ENCODE measurements at places on chromosomes 3 and 15.

DNA sequence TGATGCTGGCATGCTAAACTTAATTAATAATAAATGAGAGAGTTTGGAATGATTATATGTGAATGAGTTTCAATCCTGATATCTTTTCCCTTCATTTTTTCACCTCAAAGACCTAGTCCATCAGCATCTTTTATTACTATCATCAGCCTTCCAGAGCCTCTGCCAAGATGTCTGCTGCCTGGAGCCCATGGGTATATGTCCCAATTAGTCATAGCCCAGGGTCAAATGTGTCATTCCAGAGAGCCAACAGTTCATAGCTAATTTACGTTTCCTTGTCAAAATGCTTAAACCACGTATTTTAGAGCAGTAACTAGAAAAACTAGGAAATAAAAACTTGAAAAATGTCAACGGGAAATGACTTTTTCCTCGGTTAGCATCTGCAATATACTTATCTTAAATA lies 457.9 kb downstream of the SI start:
- no peak for DNase-seq

DNA sequence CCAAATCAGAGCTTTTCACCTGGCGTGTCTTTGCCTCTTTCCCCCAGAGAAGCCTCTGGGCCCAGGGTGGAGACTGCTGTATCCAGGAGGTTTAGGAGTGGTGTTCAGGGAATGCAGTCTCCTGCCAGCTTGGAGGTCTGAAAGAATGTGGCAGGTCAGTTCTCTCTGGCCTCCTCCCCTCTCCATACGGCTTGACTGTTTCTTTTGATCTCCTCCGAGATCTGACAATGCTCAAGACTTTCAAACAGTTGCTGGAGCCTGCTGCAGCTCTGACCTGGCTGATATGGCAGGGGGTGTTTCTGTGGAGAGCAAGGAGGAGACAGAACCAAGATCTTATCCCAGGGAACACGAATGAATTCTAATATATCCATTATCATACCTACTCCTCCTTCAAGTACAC lies 24.7 kb upstream of the TM4SF4 start:
- no peak for DNase-seq

GRCh38 chr3:52694528-52695189 lies 8.8 kb downstream of the GNL3 start:
- DNase-seq = no peak

- DNase-seq = no peak
Measured at GRCh38 chr3:66655671-66656070, 154.8 kb upstream of the LRIG1 start.

- DNase-seq = no peak
Measured at GRCh38 chr3:137978328-137978727, 31.6 kb upstream of the CLDN18 start.

DNA sequence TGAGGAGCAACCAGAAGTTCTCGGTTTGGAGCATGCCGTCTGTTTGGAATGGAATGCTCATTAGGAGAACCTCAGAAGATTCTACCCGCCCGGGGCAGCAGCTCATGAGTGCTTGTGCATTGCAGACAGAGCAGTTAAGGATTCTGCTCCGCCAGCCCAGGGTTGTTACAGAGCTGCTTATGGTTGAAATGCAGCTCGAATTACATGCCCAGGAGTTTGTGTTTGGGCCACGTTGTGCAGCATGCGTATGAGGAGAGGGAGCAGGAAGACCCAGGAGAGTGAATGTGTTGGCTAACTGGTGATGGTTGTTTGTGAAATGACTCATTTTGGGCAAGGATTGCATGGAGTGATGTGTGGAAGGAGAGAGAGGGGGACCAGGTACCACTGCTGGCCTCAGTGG lies 9.0 kb downstream of the FGD5 start:
- no peak for DNase-seq

DNA sequence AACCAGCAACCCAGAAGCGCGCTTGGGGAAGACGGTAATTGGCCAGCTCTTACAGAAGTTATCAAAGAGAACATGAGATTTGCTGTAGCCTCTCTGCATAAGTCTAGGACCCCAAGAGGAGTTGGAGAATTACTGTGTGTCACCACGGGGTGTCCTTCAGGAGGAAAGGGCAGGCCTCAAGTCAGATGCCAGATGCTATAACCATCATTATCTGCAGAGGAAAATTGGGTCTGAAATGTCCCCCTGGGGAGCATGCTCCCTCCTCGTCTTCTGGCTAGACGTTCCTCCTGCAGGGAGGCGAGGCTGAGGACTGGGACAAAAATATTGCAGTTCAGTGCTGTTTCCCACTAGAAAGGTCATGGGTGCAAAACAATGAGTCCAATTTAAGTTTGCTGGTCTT lies 380.5 kb upstream of the CFAP20DC start:
- no peak for DNase-seq

DNA sequence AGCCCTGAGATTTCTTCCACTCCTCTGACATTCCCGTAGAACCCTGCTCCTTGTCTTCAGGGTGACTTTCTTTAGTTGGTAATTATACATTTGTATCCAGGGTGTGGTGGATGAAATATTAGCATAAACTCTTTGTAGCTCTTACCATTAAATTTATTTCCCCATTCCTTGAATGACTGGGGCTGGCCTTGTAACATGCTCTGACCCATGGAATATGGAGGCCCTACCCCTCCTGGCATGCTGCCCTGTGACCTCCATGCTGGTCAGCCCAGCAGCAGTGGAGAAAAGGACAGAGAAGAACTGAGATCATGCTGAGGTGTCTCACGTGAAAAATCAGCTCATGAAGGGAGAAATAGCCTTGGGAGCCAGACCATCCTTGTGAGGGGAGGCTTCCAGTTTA lies 96.1 kb upstream of the PROK2 start:
- DNase-seq = no peak

- DNase-seq = no peak
Measured at GRCh38 chr3:143237077-143237627, 117.6 kb downstream of the CHST2 start.

DNA sequence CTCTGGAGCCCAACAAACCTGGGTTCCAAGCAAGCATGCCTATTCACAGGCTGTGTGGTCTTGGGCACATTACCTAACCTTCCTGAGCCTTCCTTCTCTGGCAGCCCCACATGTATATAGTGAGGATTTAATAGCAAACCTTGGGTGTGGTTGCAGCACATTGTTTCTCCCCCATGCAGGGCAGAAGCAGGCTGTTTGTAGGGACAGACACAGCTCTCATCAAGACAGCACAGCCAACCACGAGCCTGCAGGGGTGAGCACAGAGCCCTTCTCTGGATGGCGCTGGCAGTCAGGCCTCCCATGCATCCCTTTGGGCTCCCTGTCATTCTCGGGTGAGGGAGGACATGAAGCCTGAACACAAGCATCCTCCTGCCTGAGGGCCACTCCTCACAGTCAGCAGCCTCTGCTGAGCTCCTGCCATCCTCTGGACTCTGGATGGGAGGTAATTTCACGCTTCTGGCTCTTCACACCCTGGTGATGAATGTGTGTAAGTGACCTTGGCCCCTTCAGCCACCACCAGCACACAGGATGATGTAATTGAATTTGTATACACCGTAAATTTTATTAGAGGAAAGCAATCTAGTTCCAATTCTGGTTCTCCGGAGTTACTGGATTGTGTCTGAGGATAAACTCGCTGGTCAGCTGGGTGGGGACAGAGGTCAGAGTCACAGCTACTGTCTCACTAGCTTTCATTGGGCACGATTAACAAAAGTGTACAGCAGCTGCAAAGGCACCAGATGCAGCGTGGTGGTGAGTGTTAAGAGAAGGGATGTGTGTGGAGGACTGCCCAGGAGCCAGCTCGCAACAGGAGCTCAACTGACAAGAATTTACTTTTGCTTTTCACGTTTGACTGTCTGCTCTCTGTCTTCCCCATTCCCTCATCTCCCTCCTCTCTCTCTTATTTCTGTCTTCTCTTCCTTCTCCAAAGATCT lies 118.1 kb downstream of the CLSTN2 start:
- no peak for DNase-seq

DNA sequence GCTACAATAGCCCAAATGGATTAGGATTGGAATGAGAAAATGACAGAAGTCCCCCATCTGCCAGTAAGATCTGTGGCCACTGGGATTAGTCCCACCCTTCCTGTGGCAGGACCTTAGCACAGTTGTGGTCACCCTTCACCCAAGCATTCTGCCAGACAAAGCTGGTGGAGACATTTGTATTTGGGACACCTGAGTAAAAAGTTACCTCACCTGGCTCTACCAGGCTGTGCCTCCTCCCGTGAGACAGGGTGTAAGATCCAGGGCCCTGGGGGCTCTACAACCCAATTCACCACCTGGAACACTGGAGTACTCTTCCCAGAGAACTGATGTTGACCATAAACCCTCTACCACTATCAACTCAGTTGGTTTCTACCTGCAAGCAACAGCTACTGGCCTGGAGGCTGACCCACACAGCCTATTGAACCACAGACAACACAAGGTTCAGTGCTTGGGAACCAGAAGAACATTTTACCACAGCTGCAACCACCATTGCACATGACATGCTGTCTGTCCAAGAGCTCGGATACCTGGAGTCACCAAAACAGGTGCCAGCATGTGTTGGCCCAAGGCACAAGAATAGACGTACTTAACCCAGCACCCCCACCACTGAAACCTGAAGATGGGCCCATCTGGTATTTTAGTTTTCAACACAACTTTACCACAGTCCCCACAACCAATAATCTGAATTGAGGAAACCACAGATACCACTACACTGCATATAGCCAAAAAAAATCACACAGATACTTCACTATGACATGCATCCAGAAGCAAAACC lies 1686.7 kb downstream of the SI start:
- DNase-seq = no peak

- DNase-seq = no peak
Measured at GRCh38 chr3:194029846-194030245, 106.1 kb upstream of the HES1 start.

DNA sequence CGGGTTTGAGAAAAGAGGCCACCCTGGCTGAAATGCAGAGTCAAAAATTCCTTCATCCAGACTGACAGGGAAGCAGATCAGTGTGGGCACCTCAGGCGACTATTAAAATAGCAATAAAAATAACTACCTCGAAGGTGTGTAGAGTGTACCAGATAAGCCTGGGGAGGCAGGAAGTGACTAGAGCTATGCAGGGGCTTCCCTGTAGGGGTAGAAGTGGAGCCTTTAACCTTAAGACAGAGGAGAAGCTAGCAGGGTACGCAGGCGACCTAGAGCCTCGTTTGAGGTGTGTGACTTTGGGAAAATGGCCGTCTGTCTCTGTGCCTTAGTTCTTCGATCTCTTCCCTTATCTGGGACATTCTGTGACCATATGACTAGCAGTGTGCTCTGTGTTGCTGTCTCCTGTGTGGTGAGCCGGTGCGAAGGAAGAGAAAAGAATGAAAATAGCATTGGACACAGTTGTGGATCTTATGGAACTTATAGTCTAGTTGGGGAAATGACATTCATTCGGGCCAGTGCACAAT lies 17.6 kb downstream of the BHLHE40 start:
- DNase-seq = no peak

DNA sequence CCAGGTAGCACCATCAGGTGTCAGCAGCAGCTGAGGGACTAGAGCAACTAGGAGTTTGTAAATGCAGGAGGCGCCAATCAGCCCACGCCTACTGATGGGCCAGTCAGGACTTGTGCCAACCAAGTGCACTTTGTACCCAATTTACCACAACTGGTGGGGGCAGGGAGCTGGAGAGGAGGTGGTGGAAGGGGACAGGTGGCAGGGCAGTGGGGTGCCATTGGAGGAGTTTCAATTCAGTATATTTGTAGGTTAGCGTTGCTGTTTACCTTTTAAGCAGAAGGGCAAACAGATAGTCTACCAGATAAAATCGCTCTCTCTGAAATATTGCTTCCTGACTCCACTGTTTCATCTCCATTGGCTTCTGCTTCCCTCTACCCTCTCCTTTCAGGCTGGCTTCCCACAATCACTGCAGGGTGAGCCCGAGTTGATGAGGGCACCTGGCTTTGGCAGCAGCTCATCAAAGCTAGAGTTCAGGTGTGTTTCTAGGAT lies 75.7 kb downstream of the TRIM69 start:
- no peak for DNase-seq

- DNase-seq = no peak
Measured at GRCh38 chr3:127535901-127536829, 54.4 kb downstream of the TPRA1 start.
